ENCODE measurements at places on chromosomes 16 and 17.

DNA sequence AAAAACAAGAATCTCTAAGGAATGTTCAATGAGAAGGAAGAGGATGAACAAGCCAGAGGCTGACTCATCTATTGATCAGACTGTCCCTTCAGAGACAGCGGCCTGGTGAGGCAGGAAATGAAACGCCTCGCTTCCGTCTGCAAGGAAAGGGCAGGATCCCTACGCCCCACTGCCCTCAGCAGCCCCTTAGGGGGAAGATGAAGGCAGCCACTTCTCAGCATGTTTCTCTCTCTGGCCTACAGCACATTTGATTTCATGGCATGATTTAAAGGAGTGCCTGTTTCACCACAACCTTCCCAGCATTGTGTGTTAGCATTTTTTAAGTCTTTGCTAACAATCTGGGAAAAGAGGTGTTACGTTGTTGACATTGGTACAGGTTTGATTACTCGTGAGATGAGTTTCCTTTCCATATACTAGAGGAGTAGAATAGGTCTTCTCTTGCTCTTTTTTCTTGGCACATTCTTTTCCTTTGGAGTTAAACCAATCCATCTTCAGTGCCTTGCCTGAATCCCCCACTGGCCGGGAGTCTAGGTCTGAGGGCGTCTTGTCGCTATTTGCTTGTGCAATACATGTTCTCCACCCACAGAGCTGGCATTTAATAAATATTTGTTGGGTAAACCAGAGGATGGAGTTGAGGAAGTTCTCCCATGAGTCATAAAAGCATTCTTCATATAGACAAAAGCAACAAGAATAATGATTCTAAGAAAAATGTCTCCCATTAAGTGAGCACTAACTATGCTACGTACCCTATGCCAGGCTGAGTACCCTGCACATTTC lies 47.4 kb downstream of the RBFOX3 start:
- no peak for DNase-seq

GRCh38 chr17:60749050-60749449 lies 71.4 kb downstream of the BCAS3 start:
- no peak for DNase-seq

- DNase-seq = peak; percentile 93
Measured at GRCh38 chr17:46922804-46923635, at the start of gene GOSR2. Gene GOSR2 (plus strand): TSS chr17:46923160. CDS start chr17:46923193, 33 bp downstream.

- no peak for DNase-seq
Measured at GRCh38 chr17:47265983-47266541, 12.4 kb downstream of the ITGB3 start.

DNA sequence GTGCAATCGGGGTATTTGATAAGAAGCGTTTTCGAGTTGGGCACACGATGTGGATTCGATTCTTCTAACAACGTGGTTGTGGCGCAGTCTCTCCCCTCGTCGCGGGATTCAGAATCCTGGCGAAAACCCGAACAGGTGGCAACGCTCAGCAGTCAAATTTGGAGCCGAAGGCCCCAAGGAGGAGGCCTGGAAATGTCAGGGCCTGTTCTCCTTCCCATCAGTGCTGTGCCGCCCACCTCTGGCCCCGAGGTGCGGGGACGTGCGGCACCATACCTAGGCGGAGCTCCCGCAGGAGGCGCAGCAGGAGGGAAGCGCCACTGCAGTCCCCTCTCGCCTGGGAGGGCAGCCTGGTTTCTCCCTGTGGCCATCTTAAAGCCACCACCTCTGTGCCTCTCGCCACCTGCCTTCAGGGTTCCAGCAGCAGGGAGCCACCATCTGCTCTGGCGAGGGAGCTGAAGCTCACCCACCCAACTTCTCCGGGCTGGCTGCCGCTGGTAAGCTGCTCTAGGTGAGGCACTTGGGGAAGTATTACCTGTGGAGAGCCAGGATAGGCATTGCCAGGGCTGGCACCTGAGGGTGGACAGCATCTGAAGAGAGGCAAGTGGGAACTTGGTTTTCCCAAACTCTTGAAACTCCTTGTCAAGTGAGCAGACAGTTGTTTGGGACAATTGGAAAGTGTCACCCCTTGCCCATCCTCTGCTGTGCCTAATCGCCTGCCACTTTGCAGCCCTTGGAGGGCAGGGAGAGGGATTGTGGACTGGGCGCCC lies 2.6 kb upstream of the AATF start:
- DNase-seq = no peak

DNA sequence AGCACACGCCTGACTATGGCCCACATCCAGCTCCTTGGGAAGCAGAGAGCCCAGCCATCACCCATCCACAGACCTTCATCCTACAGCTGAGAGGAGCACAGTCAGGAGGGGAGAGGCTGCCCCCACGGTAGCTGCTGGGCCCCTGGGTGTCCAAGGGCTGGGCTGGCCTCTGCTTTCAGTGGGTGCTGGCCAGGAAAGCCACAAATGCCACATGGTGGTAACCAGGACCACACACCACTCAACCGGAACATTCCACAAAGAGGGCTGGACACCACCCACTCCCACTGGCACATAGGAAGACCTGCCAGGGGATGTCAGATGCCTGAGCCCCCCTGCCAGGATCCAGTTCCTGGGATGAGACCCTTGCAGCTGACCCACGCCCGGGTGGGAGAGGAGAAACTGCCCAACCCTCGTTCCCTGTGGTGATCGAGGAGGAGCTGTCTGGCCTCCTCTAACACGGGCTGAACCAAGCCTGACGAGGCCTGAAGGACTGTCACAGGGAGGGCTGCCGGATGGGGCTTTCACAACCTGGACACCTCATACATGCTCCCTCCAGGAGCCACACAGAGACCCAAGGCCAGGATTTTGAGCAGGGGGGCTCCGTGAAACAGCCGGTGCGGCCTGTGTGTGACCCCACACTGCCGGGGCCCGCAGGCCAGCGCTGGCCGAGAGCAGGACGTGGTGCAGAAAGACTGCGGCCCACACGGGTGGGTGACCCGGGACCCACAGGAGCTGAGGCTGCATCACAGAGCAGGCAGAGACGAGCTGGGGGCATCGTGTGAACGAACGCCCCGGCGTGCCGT lies 30.7 kb downstream of the PIEZO1 start:
- DNase-seq = no peak

DNA sequence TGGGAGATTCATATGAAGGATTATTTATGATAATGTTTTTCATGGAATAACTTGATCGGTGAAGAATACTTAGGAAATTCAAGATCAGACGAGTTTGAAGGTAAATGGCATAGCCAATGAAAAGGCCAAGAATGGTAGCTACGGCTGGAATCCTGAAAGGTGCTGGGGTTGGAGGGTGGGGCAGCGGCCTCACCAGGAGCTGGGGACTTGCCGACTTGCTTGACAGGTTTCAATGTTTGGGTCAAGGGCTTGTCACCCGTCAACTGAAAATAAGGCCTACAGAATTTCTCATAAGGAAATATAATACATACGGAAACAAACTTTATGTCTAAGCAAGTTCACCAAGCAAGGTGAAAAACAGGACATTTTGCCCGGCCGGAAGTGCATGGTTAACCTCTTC lies 9.9 kb downstream of the CRYM start:
- DNase-seq = no peak

DNA sequence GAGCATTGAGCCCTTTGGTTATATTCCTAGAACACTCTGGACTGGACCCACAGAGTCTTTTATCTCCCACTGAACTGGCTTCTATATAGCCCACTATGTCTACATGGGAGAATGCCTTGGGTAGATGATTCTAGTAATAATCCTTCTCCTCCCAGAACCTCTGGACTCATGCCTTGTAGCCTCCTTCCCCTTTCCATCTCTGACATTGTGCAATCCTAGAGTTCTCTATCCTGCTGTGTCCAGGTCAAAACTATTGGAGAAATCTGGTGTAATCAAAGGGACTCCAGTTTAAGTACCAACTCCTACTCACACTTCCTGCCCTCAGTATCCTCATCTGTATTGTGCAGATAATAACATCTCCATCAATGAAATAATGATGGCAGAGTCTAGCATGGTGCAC lies 9.1 kb downstream of the RCVRN start:
- DNase-seq = no peak

DNA sequence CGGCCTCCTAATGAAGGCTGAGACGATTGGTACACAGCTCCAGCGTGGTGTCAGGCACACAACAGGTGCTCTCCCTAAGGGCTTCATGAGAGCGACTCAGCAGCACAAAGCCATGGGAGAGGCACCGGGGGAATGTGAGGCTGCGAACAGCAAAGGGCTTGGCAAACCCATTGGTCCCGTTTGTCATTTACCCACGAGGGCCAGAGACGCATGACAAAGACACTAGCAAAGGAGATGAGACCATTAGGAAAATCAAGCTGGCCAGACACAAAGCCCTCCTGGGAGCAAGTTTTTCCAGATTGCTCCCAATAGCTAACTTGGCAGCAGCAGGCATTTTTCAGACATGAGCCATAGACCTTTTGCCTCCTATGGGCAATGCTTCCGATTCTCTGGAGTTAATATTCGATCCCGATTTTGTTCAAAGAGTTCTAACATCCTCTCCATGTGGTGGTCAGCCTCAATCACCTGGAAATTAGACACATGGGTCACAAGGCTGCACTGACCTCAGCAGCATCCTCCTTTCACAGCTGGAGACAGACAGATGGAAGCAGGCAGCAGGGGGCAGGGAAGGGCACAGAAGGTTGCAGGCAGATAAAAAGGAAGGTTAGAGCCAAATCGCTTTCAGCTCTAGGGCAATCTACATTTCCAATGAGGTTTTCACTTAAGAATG lies 38.2 kb downstream of the TK2 start:
- no peak for DNase-seq

GRCh38 chr17:3834811-3835210 lies 11.2 kb downstream of the NCBP3 start:
- DNase-seq = no peak

- no peak for DNase-seq
Measured at GRCh38 chr17:78544881-78545755, 32.1 kb downstream of the DNAH17 start.

GRCh38 chr17:40419559-40420331 lies 2.0 kb upstream of the TOP2A start:
- no peak for DNase-seq

- no peak for DNase-seq
Measured at GRCh38 chr17:81460856-81461460, 51.6 kb downstream of the ACTG1 start.

- no peak for DNase-seq
Measured at GRCh38 chr17:60108712-60109111, 30.0 kb upstream of the HEATR6 start.

DNA sequence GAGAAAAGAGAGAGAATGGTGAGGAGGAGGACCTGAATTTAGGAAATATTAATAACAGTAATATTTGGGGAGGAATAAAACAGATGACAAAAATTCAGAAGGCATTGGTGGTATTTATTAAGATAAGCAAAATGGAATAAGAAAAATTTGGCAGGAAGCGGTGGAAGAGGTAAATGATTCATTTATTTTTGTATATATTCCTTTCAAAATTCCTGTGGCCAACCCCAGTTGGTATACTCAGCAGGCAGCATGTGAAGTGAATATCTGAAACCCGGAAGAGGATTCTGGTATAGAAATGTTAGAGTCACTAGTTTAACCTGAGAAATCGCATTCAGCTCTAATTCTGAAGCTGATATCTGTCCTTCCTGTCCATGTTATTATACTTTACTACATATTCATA lies 792.0 kb downstream of the KCNJ2 start:
- DNase-seq = no peak

GRCh38 chr16:63185235-63185780 lies 1149.1 kb upstream of the CDH8 start:
- no peak for DNase-seq

- no peak for DNase-seq
Measured at GRCh38 chr16:19033761-19034160, 33.7 kb upstream of the COQ7 start.
